Stimulated activated CD8-positive, alpha-beta memory T cell treated with anti-CD3 and anti-CD28 coated beads, Interleukin-4, amount 100 ng/mL, for 24 hours (primary cell): ENCODE measurements at places on chromosomes 3 and 15.

GRCh38 chr3:138124188-138124587 lies 8.0 kb downstream of the A4GNT start:
- DNase-seq = no peak

DNA sequence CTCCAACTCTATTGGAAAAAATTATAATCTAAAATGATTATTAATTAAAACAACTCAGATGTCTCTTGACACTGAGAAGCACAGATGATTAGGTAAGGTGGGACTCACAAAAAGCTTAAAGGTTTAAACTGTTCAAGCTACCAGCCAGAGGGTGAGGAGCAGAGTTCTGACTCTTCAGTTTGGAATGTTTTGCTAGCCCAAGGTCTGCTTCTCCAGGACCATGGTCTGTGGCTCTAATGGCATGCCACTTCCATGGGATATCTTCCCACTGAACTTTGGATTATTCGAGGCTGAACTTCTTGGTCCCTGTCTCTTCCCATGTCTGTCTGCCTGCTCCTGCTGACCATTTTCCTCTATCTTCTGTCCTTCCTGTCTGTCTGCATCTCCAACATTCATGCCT lies 49.2 kb downstream of the CACNA2D3 start:
- no peak for DNase-seq

DNA sequence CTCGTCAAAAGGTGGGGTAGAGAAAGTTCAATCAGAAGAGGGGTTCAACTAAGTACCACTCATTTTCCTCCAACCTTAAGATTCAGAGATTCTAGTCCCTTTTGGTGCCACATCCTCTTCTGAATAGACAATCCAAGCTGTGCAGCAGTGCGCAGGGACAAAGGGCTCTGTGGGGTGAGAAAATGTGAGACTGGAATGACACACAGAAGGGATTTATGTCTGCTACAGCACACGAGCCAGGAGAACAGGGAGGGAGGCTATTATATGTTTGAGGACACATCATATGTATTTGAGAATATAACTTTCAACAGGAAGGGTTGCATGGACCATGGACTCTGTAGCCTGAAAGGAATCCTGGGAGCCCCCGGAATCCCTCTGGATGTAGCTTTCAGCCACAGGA lies 33.0 kb downstream of the LSM3 start:
- DNase-seq = no peak

DNA sequence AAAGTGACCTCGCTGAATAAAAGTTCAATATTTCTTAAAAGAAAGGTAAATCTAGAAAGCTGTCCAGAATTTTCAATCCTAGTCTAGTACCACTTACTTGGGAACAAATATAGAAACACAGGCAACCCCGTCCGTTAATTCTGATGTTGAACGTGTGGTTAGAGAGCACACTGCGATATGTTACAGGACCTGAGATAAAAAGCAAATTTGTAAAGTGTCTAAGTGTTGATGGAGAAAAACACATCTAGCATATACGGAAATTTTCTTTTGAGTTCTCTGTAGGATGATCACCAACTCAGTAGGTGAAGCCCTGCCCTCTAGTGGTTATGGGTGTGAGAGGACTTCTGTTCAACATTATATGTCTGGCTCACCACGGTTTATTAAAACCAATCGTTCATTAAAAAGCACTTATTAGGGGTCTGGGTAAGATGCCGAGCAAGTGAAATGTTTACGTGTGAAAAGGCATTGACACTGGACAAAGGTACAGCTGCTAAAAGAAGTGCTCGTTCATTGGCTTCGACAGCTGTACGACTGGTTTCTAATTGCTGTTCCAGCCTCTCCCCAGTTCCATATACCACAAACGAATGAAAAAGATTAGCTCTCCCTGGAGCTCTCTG lies 1.0 kb upstream of the ATP2C1 start:
- peak; percentile 26 for DNase-seq

DNA sequence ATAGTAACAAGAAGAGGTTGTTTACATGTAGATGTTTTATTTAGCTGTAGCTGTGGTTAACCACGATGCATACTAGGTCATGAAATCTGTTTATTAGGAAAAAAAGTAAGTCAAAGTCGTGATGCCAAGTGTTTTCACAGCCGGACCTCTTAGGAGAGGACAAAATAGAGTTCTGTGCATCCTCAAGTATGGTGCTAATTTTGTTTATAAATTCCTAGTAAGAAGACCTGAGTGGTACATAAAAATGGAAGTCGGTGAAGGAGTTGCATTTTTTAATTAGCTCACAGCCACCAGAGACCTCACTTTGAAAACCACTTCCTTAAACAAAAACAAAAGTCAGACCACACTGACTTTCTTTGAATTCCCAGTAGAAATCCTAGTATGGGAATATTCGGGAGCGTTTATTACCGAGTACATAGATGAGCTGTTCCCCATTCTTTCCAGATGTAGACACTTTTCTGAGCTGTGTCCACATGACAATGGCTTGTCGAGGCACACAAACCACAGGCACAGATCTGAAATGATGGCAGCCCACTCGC lies 143.6 kb upstream of the UBE2E1 start:
- DNase-seq = no peak

- DNase-seq = no peak
These were observed 5.3 kb upstream of the VIPR1 start for GRCh38 chr3:42497009-42497731.

DNA sequence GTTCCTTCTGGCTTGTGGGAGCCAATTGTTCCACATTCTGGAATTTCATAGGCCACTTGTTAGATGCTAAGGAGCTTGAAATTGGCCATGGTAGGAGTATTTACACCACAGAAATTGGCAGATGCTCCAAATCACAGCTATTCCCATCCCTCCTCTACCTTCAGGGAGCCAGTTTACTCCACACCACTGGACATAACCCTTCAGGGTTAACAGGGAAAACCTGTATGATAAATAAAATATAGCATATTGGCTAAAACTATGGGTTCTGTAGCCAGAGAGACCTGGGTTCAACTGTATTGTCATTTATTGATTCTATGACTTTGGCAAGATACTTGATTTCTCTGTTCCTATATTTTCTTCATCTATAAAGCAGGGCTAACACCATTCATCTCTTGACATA lies 384.2 kb upstream of the PROK2 start:
- DNase-seq = no peak

GRCh38 chr3:48369693-48370332 lies 2.2 kb upstream of the FBXW12 start:
- DNase-seq = no peak

DNA sequence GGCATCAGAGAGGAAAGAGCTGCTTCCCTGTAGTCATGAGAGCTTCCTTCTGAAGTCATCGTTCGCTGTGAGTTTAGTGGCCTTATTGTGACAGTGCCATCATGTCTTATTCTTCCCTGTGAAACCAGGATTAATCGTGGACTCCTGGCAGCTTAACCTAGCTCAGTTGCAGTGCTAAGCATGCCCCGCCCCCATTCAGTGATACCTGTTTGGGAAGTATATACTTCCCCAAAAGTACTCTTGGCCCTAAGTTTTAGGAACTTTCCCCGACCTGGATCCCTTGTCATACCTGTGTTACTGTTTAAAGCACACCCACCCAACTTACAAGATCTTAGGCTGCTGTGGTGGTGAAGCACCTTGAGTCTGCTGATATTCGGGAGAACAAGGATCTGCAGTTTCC lies 32.1 kb upstream of the TIMP4 start:
- DNase-seq = no peak

DNA sequence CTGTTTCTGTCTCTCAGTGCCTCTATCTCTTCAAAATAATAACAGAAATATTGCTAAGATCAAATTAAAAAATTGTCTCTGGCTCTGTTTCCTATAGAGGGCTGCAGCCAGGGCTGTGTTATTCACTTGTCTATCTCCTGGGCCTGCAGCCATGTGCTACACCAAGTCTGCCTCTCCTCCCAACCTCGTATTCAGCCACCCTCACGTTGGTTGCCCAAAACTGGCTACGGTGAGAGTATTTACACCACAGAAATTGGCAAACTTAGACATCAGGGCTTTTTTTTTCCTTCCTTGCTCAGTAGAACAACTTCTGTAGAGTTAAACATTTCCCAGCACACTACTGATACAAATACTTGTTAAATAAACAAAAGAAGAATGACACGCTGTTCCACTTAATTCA lies 320.9 kb upstream of the ICE2 start:
- DNase-seq = no peak

DNA sequence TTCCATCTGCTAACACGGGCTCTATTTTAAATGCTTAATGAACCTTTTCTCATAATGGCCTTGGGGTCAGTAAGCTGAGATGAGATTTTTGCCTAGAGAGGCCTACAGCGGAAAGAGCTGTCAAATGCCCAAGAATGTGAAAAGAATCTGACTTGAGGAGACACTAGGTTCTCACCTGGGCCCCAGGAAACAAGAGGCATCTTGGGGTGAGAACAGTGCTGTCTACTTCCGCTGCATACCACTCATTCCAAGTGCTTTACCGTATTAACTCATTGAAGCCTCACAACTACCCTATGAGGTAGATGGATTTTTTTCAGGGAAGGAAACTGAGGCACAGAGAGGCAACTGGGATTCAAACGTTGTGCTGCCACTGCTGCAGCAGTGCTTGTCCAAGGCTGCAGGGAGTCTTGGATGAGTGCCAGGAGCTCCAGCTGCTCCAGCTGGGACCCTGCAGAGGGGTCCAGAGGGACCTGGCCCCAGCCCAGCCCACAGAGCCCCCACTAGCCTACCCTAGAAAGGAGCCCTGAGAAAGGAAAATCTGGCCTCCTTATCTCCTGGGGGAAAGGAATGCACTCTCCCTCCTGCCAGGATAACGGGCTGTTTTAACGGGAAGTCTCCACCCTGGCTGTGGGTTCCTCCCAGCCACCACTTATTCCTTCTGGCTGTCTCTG lies 68.4 kb downstream of the SLC12A8 start:
- DNase-seq = no peak

DNA sequence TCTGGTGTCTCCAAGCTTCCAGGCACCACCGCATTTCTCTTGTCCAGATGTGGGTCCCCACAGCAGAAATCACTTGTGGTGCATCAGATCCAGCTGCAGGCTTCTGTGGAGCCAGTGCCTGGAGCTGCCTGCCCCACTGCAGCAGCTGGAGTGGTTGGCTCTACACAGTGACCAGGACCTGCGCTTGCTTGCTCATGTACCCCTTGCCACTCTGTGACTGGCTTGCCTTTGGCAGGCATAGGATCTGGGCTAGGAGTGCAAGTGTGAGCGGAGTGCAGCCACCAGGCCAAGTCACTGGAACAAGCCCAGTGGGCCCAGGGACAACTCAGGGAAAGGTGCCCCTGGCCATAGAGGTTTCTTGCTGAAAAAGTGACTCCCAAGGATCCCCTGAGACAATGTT lies 1400.0 kb upstream of the ALCAM start:
- no peak for DNase-seq

DNA sequence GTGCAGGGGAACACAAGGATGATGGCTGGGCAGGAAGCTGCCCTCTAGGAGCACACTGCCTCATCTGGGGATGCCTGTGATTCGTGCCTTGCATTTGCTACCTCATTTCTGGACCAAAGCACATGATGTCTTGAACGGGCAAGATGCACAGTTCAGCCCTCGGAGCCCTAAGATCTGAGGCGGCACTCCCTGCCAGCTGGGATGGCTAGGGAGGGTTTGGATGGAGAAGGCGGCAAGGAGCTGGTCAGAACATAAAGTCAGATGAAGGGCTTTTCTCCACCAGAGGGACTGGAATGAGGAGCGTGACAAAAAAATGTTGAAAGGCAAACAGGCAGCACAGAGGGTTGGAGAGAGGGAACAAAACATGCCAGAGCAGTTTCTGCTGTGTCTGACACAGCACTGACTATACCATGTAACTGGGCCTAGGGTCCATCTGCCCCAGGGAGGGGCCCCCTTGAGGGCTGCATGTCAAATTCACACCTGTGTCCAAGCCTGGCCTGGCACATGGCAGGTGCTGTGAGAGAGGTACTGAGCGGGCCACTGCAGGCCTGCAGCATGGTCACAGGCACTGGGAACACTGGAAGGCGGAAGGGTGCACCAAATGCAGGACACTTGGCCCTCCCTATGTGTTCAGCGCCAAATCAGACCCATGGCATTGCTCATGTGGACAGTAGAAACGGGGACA lies 21.7 kb downstream of the TMEM43 start:
- no peak for DNase-seq
